Suprapubic skin (tissue), 4 donors: ENCODE measurements at places on chromosomes 16 and 17.

DNA sequence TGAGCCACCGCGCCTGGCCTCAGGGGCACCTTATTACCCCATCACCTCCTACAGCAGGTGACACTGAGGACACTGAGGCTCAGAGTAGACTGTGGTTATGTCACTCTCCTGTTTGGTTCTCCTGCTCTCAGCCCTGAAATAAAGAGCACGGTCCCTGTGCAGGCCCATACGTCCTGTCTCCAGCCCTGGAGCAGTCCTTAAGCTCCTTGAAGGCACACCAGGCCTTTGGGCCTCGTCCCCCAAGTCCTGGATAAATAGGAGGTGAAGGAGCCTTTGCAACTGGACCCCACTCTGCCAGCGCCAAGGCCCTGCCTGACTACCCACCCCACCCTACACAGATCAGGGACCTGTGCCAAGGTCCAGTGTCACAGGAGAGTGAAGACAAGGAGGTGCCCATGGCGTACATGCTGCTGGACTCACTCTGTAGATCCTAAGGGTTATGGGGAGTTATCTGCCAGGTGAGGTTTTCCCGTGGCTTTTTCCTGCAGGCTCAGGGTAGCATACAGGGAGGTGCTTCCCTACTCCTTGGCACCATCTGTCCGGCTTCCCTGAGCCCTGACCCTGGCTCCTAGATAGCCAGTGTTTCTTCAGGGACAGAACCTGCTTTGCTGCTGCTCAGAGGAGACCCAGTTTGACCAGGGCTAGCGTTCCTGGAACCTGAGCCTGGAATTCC, 253.2 kb downstream of the SEC14L1 start:
- H3K4me3 ChIP-seq: no peak overlapping the region
- no peaks in the 10 kb centered on the region for H3K27me3 ChIP-seq
- peak overlapping the region; percentile 85 for H3K27ac ChIP-seq
- no peak for DNase-seq

DNA sequence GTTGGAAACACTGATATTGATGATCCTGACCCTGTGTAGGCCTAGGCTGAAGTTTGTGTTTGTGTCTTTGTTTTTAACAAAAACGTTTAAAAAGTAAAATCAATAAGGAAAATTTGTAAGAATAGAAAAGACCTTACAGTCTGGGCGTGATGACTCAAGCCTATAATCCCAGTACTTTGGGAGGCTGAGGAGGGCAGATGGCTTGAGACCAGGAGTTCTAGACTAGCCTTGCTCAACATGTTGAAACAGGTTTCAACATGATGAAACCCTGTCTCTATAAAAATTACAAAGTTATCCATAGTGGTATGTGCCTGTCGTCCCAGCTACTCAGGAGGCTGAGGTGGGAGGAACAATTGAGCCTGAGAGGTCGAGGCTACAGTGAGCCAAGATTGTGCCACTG, 18.3 kb upstream of the TOM1L1 start:
- no peak overlapping the region for H3K27ac ChIP-seq
- no peaks in the 10 kb centered on the region for H3K4me1 ChIP-seq
- no peaks in the 10 kb centered on the region for H3K36me3 ChIP-seq
- no peak overlapping the region for H3K4me3 ChIP-seq

DNA sequence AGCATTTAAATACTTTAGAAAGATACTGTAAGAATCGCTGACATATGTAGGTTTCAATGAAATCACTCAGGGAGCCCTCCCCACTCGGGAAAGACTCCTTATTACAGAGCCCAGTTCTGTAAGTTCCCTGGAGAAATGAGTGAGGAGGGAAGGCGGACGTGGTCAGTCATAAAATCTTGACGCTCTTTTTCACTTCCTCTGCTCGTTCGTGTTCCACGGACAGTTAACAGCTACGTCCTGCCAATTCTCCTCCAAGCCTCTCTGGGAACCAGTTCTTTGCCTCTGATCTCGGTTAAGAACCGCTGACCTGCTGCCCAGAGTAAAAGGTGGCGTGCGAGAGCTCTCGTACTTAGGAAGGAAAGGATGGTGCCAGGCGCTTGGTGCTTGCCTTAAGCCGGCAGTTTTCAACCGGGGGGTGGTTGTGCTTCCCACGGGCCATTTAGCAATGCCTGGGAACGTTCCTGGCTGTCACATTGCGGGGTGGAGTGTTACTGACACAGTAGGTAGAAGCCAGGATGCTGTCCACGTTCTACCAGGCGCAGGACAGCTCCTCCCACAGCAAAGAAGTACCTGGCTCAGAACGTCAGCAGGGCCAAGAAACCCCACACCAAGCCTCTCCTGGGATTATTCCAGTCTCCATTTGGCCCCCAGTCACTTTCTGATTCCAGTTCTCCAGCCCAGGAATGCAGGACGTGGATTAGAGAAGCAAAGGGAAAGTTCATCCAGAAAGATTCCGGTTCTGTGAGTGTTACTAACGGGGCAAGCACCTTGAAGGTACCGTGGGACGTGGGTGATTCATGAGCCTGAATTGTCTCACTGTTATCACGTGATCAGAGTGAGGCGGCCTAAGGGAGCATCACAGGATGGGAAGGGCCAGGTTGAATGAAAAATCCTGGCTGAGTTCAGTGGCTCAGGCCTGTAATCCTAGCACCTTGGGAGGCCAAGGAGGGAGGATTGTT, 87.7 kb downstream of the MRM3 start:
- no peaks in the 10 kb centered on the region for H3K27me3 ChIP-seq
- H3K27ac ChIP-seq: peak overlapping the region; percentile 46
- H3K4me3 ChIP-seq: peak overlapping the region; percentile 4

GRCh38 chr16:78485188-78485916, 385.9 kb downstream of the WWOX start:
- H3K4me1 ChIP-seq: no peaks in the 10 kb centered on the region
- H3K36me3 ChIP-seq: no peaks in the 10 kb centered on the region
- DNase-seq: no peak
- H3K4me3 ChIP-seq: no peak overlapping the region

GRCh38 chr17:64323774-64324173, 60.7 kb upstream of the TEX2 start:
- H3K4me3 ChIP-seq: no peak overlapping the region
- H3K4me1 ChIP-seq: peaks cover 39% of the 10 kb centered on the region
- peaks cover 3% of the 10 kb centered on the region for H3K27me3 ChIP-seq
- no peaks in the 10 kb centered on the region for H3K36me3 ChIP-seq
- no peak for DNase-seq
- H3K27ac ChIP-seq: no peak overlapping the region

- no peaks in the 10 kb centered on the region for H3K27me3 ChIP-seq
- no peak overlapping the region for H3K4me3 ChIP-seq
- no peak for DNase-seq
Measured at GRCh38 chr16:14434860-14435259, 195.2 kb downstream of the PARN start.

DNA sequence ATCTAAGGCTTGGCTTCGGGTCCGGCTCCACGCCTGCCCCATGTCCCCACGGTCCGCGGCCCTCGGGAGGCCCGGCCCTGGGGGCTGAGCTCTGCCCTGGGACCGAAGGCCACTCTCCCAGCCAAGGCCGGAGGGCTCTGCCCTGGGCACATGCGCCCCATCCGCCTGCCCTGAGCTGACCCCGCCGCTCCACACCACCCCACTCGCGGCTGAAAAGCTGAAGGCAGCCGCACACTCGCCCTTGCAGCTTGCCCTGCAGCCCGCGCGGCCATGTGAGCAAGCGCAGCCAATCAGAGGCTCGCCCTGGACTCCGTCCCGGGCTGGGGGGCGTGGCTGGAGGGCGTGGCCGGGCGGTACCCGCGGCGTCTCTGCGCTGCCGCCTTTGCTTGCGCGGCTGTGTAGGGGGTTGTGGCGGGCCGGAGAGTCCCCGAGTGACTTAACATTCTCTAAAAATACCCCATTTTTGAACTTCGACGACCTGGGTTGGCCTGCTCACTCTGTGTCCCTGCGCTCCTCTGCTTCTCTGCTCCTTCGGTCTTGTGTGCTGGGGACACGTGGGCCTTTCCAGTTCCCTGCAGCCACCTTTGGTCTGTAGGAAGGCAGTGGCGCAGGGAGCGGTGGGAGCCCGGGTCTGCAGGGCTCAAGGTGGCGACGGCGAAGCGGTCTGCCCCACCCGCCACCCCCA, 8.8 kb upstream of the MAP2K3 start:
- H3K36me3 ChIP-seq: no peaks in the 10 kb centered on the region
- peak overlapping the region; percentile 70 for H3K4me3 ChIP-seq
- no peaks in the 10 kb centered on the region for H3K27me3 ChIP-seq
- peak; percentile 95 for DNase-seq
- H3K4me1 ChIP-seq: peaks cover 40% of the 10 kb centered on the region

- DNase-seq: no peak
- no peaks in the 10 kb centered on the region for H3K36me3 ChIP-seq
- H3K27me3 ChIP-seq: no peaks in the 10 kb centered on the region
- H3K27ac ChIP-seq: no peak overlapping the region
- H3K4me3 ChIP-seq: no peak overlapping the region
Measured at GRCh38 chr17:72970797-72971196, 121.7 kb downstream of the SLC39A11 start.
